ENCODE measurements at places on chromosomes 12 and 14. TPM values are rescaled to one million over a fixed set of nuclear protein-coding genes. Genes with fewer than 3 reads are reported as not detected.

KCNA1 gene
- total RNA-seq = not detected

DNA sequence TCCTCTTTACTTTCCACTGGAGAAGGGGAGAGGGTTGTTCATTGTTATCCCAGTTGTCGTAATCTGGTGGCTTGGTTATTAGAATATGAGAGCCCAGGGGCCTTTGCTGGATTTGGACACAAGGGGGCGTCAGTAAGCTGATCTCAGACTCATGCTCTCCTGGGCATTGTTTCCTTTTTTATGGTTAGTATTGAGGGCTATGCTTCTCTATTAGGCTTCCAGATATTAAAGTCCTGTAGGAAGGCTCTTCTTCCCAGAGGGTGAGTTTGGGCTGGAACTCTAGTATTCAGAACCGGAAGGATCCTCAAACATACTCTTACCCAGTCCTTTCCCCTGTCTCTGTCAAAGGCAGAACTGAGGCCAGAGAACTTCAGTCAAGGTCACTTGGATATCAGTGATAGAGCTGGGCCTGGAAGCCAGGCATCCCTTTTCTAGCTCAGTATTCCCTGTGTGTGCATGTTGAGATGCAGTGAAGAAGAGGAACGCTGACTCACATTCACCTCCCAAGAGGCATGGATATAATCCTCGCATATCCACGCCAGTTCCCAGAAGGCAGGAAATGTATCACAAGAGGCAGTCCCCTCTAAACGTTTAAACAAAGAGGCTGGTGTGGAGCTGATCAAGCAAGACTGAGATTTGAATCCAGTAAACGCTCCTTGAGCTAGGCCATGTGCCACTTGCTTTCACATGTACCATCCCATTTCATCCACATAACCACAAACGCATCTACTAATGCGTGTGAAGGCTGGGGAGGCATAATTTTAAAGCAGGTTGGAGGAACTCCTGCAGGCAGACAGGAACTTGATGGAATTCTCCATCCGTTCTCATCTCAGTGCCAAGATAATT, 41.6 kb downstream of the UBE3B start:
- DNase-seq = peak; percentile 77

DNA sequence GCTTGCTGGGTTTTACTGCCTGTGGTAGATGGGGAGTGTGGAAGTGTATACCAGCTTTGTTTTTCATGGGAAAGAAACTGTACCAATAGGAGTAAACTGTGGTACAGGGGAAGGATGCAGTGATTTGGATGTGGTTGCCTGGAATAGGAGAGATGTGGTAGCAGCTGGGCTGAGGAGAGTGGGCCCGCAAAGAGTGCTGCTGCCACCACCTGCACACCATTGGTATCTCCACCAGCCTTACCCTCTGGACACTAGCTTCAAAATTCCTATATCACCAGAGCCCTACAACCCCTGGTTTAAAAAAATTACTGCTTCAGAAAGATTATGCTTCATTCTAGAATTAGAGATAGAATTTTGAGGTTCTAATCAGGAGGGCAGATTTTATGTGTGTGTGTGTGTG, 53.6 kb downstream of the AKAP6 start:
- peak; percentile 59 for DNase-seq

- peak; percentile 25 for DNase-seq
Measured at GRCh38 chr14:68616221-68616902, 176.5 kb downstream of the ZFP36L1 start.

GRCh38 chr12:52394836-52395405, 9.5 kb upstream of the KRT84 start:
- no peak for DNase-seq

GRCh38 chr12:52446367-52447045, 5.4 kb downstream of the KRT6B start:
- no peak for DNase-seq

DNA sequence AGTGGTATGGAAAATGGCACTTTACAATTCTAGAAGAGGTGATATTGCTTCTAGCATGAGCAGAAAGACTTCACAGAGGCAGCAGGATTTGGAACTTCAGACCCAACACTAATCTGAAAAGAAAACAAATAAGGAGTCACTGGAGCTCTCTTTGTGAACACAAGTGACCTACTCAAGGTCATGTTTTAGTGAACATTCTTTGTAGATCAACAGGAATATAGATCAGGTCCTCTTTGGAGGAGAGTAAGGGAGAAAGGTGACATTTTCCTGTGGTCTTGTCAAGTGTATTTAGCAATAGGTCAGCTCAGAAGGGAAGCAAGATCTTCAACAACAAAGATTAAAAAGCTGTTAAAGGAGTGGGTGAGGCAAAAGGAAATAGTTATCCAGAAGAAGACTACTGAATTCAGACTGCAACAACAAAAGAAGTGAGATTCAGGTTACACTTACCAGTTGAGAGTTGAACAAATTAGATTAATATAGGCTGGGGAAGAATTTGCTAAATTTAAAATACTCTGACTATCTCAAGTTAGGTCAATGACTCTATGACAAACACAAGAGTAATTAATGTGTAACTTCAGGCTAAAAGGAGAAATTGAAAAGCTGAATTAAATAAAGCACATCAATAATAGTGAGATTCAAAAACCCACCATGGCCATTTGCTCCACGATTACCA, 528.2 kb downstream of the RPS29 start:
- DNase-seq = no peak

- DNase-seq = no peak
Measured at GRCh38 chr12:3152892-3153291, 75.7 kb downstream of the TSPAN9 start.

TMX1 gene
- total RNA-seq = 56.6 TPM

DNA sequence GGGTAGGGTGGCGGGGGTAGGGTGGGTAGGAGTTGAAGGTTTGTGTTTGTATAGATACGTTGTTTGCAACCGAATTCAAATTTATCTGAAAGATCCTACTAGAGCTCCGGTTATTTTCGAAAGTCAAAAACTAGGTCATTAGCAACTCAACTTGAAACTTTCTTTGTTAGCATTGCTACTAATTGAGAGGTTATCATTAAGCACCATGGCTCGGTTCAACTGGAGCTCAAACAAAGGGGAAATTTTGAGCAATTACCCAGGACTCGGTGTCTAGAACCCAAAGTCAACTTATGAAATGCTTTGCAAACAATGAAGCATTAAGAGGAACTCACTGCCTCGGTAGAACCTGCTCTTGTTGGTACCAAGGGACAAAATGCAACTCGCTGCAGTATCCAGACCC, 207.7 kb downstream of the BCAT1 start:
- no peak for DNase-seq

MTHFD1 gene
- total RNA-seq = 103 TPM

DNA sequence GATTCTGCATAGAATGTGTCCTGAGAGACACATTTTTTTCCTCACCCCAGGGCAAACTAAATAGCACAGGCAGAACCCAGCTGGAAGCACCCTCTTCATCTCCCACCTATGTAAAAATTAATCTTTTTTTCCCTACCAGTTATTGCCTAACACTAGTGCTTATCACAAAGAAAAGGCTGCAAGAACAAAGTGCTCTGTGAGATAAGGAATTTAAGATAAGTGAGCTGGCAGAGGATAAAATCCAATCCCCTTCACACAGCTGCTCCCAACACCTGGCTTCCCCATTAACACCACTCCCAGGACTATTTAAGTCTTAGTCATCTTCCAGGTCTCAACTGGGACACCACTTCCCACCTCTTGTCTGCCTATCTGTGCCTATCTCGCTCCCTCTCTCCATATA, 75.2 kb downstream of the TTC9 start:
- no peak for DNase-seq

DNA sequence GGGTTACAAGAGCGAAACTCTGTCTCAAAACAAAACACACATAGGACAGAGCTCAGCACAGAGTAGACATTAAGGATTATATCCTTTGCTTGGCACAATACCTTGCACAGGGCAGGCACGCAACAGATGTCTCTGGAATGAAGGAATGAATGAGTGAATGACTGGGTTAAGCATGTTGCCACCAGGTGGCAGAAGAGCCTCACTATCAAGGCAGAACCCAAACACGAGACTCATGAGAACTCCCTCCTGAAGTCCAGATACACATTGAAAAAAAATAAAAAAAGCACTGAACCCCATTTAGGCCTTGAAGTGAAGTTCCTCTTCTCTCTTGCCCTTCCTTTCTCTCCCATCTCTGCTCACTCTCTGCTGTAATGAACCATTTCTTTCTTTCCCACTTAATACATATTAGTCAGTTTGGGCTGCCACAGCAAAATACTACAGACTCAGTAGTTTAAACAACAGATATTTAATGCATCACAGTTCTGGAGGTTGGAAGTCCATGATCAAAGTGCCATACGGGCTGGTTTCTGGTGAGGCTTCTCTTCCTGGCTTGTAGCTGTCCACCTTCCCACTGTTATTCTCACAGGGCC, 26.6 kb upstream of the LTA4H start:
- peak; percentile 89 for DNase-seq

P2RX2 gene
- not detected for total RNA-seq

RNASE3 gene
- total RNA-seq = not detected

AMDHD1 gene
- total RNA-seq = 1.5 TPM

GRCh38 chr14:32366986-32367385, 37.9 kb downstream of the AKAP6 start:
- no peak for DNase-seq

DNA sequence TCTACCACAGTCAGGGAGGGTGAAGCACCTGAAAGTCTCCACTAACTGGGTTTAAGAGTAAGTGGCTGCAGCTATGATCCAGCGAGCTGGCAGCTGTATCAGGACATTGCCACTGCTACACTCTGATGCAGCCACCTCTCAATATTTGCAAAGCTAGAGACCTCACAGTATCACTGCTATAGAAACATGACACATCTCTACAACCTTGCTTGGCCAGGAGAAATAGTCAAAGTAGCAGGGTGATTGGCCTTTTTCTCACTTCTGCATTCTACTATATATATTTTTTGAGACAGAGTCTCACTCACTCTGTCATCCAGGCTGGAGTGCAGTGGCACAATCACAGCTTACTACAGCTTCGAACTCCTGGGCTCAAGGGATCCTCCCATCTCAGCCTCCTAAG, 9.3 kb upstream of the FMNL3 start:
- DNase-seq = no peak

- DNase-seq = no peak
Measured at GRCh38 chr12:84811291-84811690, 101.3 kb downstream of the SLC6A15 start.

- DNase-seq = no peak
Measured at GRCh38 chr12:39165338-39165737, 259.9 kb upstream of the CPNE8 start.

- DNase-seq = no peak
Measured at GRCh38 chr12:121331248-121331647, 21.0 kb downstream of the ANAPC5 start.

GRCh38 chr12:5014269-5014668, 29.4 kb upstream of the KCNA5 start:
- DNase-seq = no peak

PTMS gene
- 84.7 TPM for total RNA-seq

DNA sequence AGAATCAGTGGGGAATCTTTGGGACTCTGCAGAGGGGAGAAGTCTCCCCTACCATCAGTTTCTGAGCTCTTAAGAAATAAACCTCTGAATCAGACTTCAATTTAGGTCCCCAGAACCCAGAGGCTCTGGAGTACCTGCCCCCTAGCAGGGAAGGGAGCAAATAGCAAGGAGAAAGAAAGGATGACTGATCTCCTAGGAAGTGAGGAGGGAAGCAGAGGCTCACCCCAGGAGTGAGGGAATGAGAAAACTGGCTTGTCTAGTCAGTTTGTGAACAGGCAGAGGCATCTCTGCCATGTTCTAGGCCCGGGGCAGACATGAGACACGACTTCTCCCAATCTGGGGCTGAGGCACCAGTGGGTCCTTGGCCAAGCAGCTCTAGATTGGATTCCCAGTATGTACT, 24.3 kb upstream of the SMUG1 start:
- no peak for DNase-seq

DNA sequence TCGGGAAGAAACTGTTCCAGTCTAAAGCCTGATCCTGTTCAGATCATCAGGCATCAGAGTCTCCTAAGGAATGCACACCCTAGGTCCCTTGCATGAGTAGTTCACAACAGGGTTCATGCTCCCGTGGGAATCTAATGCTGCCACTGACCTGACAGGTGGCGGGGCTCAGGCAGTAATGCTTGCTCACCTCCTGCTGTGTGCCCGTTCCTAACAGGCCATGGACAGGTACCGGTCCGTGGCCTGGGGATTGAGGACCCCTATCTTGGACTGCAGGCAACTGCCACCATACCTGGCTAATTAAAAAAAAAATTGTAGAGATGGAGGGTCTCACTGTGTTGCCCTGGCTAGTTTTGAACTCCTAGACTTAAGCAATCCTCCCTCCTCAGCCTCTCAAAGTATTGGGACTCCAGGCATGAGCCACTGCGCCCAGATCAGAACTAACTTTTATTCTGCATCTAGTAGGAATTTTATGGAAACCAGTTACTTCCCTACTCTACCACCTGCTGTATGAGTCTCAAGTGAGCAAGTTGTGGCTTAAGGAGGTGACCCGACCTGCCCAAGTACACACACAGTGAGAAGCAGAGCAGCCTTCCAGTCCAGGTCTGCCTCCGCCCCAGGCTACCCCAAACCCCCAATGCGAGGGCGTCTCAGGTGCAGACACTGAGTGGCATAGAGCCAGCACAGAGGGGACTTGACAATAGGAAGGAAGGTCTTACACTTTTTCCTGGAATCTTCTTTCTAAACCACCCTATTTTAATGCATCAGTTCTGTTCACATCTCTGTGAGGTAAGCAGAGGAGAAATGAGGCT, 2.5 kb upstream of the PAPLN start:
- no peak for DNase-seq

RFX4 gene
- total RNA-seq = not detected

DNA sequence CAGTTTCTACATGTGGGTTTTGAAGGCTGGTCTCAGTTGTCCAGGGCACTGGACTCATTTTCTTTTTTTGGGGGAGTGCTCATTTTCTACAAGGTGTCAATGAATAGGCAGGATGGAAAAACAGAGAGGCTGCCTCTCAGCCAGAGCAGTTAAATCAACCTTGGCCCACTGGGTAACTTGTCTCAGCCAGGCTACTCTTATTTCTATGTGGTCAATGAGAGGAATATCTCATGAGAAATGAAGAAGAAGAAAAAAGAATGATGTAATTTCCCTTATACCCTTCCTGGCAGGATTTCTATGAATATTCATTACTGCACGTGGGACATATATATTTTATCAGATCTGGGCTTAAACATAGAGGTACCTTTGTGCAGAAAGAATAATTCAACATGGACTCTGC, 155.2 kb upstream of the E2F7 start:
- no peak for DNase-seq

SLC15A4 gene
- 20.8 TPM for total RNA-seq

- DNase-seq = no peak
Measured at GRCh38 chr12:74906224-74906623, 303.4 kb downstream of the KCNC2 start.

RTL1 gene
- total RNA-seq = not detected

GRCh38 chr14:92520102-92521057, 6.8 kb downstream of the RIN3 start:
- no peak for DNase-seq

KRT2 gene
- total RNA-seq = 0.23 TPM

ZNF140 gene
- total RNA-seq = 1.4 TPM

- no peak for DNase-seq
Measured at GRCh38 chr14:69637503-69638031, 26.2 kb downstream of the SUSD6 start.

DNA sequence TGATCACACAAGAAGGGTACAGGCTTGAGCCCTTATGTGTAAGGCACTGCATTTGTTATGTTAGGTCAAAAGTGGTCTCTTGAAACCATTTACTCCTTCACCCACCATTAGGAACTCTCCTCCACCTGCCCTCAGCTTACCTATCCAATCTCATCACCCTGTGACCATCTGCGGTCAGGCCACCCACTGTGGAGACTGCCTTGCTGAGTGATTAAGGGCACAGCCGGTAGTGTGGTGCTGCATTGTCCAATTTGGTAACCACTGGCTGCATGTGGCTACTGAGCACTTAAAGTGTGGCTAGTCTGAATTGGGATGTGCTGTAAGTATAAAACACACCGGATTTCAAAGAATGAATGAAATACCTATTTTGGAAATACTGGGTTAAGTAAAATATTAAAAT, 177.1 kb upstream of the PARP11 start:
- no peak for DNase-seq

All from PC-3 (cell line).